ENCODE measurements at places on chromosomes 2 and 18.

GRCh38 chr2:20393986-20394385 is 43.3 kb upstream of the PUM2 start:
- no peak for DNase-seq

- no peak for DNase-seq
Measured at GRCh38 chr2:33160191-33160590, 213.4 kb downstream of the LTBP1 start.

GRCh38 chr18:24268784-24269550 is 128.7 kb downstream of the OSBPL1A start:
- DNase-seq = no peak

GRCh38 chr18:21000667-21001066 is 110.9 kb downstream of the ROCK1 start:
- DNase-seq = no peak

- DNase-seq = peak; percentile 71
Measured at GRCh38 chr2:71749671-71750101, 296.3 kb downstream of the DYSF start.

DNA sequence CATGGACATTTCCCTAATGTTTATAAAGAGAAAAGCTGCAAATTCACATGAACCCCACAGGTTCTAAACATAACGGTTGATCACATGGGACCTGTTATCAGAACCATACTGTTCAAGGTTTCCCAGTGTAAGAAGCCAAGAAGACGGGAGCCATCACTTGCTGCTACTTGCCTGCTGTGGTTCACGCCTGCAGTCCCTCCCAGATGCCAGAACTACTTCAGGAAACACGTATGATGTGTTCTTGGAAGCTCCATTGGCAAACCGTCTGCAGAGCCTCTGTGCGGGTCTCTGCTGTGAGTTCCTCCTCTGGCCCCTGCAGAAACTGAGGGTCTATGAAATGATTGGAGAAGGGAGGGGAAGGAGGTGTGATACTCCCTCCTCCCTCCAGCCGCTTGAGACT is 75.2 kb downstream of the CABLES1 start:
- no peak for DNase-seq

GRCh38 chr2:217795067-217795466 is 207.7 kb downstream of the TNS1 start:
- no peak for DNase-seq

DNA sequence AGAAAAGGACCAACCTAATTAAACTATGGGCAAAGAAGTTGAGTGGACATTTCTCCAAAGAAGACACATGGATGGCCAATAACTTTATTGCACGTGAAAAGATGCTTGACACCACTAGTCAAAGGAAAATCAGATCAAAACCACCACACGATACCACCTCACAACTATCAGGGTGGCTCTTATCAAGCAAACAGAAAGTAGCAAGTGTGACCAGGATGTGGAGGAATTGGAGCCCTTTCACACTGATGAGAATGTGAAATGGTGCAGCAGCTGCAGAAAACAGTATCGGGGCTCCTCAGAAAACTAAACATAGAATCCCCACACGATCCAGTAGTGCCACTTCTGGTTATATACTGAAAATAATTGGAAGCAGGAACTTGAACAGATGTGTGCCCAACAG is 72.2 kb upstream of the ALKAL2 start:
- DNase-seq = no peak

DNA sequence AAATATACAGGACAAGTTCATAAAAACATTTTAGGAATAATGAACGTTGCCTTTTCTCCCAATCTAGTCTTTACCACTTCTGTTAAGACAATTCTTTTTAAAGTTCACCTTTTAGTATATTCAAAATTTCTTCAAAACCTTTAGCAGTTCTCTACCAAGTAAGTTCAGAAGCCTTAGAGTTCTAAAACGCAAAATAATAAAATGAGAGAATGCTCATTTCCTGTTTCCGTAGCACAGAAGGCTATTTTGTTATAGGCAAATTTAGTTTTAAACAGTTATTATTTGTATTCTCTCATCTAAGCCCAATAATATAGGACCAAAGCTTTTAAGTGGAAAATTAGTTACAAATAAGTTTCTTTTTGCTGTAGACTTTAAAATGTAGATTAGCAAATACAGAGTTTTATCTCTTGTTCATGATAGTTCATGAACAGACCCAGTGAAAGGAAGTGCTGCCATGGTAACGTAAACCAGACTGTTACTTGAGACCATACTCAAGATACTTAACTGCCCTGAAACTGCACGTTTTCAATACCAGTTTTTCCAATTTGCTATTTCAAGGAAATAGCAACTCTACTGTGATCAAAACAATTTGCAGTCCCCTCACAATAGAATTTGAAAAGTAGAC is 173.1 kb upstream of the STON1 start:
- DNase-seq = peak; percentile 20

DNA sequence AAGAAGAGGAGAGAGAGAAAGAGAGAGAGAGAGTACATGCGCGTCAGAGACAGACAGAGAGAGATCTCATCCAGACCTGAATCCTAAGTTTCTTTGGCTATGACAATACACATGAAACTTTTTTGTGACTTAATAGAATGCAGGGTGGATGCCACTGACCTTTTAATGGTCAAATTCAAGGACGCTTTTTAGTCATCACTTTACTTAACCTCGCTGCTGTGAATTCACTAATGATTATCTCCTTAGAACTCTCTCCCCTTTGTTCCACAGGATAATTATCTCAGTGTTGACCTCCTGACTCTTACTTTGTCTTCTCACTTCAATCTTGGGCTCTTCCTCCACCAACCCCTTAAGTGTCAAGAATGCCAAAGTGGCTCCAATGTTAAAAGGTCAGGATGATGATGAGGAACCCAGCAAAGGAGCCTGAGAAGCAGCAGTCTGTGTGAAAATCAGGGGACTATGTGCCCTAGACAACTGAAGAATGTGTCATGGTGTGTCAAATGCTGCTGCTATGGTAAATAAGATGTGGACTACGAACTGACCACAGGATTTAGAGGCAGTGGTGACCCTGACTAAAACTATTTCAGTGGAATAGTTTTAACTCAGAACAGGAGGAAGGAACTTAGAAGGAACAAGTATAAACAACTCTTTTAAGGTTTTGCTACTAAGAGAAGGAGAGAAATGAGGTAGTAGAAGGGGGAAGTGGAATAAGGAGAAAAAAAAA is 382.1 kb downstream of the ZEB2 start:
- no peak for DNase-seq

GRCh38 chr18:72407048-72407447 is 137.1 kb downstream of the CBLN2 start:
- no peak for DNase-seq

- DNase-seq = no peak
Measured at GRCh38 chr2:181517685-181518301, 60.6 kb downstream of the ITGA4 start.

DNA sequence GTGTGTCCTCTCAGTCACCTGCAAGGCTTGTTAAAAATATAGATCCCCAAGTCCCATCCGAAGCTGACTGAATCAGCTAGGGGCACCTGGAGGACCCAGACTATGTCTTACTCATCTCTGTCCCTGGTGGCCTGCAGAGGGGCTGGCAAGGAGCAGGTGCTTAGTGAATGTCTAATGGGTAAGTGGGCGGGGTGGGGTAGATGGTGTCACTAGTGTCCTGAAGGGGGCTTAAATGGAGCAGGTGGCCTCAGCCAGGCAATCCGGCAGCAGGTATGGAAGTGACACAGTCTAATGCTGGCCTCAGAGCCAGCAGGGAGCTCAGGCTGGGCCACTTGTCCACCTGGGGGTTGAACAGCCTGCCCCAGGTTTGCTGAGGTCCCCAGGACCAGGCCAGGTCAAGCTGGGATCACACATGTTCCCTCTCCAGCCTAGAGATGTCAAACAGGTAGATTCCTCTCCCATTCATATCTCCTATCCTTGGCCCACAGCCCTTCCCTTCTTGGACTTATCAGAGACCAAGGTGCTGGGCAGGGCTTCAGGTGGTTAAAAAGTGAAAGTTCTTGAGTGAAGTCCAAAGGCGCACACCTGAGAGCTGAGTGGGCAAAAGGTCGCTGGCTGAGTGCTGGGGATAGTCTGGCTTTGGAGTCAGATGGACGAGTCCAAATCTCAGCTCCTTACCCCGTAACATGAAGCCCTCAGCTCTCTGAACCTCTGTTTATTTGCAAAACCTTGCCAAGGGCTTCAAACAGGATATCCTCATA is 1.7 kb downstream of the STEAP3 start:
- no peak for DNase-seq

DNA sequence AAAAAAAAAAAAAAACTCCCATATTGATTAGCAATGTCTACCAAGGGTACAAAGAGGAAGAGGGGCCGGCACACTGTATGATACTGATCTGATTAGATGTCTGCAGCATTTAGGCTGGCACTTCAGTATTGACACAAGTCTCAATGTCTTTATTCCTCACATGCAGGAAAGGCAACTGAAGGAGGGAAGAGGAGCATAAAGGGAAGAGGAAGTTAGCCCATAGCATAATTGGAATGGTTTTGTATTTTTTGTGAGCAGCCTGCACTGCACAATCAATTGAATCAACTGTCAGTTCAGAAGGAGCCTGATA is 79.0 kb downstream of the DNER start:
- no peak for DNase-seq

DNA sequence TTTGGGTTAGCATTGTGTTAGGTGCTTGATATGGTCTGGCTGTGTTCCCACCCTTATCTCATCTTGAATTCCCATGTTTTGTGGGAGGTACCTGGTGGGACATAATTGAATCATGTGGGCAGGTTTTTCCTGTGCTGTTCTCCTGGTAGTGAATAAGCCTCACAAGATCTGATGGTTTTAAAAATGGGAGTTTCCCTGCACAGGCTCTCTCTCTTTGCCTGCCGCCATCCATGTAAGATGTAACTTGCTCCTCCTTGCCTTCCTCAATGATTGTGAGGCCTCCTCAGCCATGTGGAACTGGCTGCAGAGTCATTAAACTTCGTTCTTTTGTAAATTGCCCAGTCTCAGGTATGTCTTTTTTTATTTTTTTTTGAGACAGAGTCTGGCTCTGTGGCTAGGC is 2.8 kb downstream of the MSH2 start:
- no peak for DNase-seq

GRCh38 chr2:203383038-203383437 is 54.8 kb downstream of the ABI2 start:
- no peak for DNase-seq

GRCh38 chr2:185050804-185051203 is 452.5 kb downstream of the ZNF804A start:
- DNase-seq = no peak

DNA sequence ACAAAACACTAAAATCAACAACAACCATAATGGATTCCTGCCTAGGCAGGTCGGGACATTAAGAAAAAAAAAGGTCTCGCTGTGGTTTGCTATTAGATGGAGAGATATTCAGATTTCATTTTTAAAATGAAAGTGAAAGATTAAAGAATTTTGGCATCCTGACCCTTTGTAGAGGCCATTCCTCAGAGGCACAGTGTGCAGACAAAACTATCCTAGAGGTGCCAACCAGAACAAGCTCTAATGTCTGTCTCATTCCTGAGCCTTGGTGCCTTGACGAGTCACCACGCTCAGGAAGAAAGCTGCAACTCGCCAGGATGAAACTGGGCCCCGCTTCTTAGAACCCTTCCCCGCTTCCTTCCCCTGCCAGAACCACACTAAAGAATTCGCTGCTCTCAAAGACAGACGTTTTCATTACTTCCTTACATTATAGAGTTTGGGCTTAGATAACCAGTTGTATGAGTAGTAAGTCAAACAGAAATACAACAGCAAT is 156.0 kb downstream of the TGIF1 start:
- no peak for DNase-seq

- DNase-seq = no peak
Measured at GRCh38 chr2:226077031-226077430, 677.5 kb downstream of the NYAP2 start.

DNA sequence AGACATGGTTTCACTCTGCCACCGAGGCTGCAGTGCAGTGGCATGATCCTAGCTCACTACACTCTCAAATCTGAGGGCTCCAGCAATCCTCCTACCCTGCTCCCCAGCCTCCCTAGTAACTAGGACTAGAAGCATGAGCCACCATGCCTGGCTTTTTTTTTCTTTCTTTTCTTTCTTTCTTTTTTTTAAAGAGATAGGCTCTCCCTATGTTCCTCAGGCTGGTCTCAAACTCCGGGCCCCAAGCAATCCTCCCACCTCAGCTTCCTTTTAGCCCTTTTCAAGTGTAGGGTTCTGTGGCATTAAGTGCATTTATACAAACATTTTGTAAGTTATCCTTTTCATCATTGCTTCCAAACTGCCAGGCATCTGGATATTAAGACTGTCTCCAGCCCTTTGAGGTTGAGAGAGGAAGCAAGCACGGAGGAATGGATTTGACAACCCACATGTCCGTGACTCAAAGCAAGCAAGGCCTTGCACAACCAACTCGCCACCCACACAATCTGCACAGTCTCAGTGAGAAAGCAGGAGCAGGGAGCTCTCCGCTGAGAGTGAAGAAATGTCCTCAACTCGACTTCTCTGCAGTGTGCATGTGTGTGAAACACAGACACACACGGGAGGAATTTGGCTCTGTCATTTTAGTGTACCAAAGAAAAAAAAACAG is 65.6 kb downstream of the ATP8B1 start:
- DNase-seq = peak; percentile 13

- DNase-seq = no peak
Measured at GRCh38 chr18:5973099-5973498, 77.8 kb upstream of the TMEM200C start.

DNA sequence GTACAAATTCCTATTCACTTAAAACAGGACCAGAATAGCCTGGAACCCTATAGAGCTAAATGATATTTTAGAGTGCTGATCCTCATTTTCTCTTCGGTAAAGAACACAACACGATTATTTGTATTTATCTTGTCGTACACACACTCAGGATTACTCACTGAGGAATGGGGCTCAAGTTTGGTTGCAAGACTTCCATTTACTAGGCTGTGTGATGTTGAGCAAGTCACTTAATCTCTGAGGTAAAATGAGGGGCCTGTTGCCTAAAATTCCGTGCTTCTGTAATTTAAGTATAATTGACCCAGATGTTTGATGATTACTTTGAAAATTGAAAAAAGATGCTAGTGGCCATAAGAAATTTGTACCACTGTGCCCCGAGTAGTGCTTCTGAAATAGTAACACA is 42.6 kb upstream of the MAP4K3 start:
- no peak for DNase-seq

GRCh38 chr2:102020596-102021170 is 28.9 kb downstream of the IL1R2 start:
- peak; percentile 76 for DNase-seq

- DNase-seq = no peak
Measured at GRCh38 chr2:506451-506850, 170.8 kb downstream of the TMEM18 start.

DNA sequence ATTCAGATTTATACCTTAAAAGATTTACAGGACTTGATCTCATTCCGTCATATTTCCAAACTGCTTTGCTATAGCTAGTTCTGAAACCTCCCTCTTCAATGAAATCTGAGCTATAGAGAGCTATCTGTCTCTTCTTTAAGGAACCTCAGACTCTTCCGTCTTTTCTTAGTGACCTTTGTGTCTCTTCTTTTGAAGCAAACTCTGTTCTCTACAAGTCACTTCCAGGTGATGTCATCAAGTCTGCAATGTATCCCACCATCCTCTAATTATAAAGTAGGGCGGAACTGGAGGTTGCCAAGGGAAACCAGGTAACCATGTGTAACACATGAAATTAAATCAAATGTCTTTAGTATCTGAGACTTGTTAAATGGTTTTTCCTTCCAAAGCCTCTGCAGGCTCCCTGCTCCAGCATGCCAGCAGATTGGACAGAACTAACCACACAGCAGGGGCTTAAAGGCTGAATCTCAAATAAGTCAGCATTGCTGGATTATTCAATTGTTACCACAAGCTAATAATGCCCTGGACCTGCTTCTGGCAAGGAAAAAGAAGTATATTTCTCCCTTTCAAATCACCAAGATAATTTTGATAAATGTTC is 41.2 kb upstream of the PEX13 start:
- DNase-seq = no peak

- no peak for DNase-seq
Measured at GRCh38 chr18:26510337-26510736, 38.0 kb downstream of the KCTD1 start.
